Spleen (tissue), 13 donors: ENCODE measurements at places on chromosomes 16 and 17.

DNA sequence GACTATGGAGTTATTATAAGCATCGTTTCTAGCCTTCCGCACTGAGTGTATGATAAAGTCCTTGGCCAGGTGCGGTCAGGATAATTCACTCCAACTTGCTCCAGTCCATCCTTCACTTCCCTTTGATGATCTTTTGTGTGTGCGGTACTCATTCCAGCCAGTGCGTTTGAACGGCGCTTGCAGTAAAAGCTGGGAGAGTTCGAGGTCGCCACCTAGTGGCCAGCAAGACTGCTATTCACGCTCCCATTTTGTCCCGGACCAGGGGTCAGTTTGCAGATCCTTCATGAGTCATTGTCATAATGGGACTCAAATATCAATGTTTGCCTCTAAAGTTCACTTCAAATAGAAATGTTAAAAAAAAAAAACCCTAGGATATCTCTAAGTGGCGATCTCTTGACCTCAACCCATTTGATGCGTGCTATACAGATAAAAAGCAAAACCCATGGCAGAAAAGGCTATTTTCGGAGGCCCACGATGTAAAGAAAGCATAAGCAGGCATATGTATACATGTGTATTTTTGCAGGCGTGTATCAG is 417.1 kb downstream of the TMEM114 start:
- H3K27me3 ChIP-seq: no peaks in the 10 kb centered on the region
- peak; percentile 75 for DNase-seq
- no peaks in the 10 kb centered on the region for H3K36me3 ChIP-seq

DNA sequence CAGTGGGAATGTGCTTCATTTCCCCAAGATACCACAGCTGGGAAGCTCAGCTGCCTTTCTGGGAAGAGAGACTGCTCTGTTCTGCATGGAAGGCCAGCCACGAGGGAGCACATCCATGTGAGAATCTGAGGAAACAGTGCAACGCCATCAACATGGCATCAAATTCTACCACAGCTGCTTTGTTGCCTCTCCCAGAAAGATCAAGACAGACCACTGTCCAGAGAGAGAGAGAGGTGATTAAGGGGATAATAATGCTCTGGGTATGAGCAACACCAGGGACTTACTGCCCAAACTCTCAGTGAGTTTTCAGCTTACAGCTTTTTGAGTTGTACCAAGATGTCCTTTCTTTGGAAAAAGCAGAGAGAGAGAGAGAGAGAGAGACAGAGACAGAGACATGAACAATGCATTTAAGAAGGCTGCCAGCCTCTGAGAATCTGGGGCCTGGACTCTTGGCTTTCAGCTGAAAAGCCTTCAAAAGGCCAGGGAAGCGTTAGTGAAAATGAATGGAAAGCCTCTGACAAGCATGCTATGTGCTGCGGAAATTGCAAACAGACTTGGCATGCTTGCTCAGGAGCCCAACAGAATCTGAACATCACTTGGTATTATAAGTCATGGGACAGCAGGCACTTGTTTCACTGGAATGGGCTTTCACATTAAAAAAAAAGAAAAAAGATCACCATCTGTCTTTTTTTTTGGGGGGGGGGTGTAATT is 223.1 kb downstream of the MAP2K6 start:
- no peak overlapping the region for H3K27ac ChIP-seq
- no peak overlapping the region for H3K4me3 ChIP-seq
- H3K27me3 ChIP-seq: no peaks in the 10 kb centered on the region
- no peaks in the 10 kb centered on the region for H3K36me3 ChIP-seq
- no peak for DNase-seq

- peak overlapping the region; percentile 91 for H3K27ac ChIP-seq
- peak overlapping the region; percentile 76 for H3K4me3 ChIP-seq
- peaks cover 15% of the 10 kb centered on the region for H3K4me1 ChIP-seq
- peak; percentile 92 for DNase-seq
- no peaks in the 10 kb centered on the region for H3K27me3 ChIP-seq
Measured at GRCh38 chr17:59105852-59106462, 723 bp downstream of the TRIM37 start.

- peaks cover 14% of the 10 kb centered on the region for H3K4me1 ChIP-seq
- H3K27me3 ChIP-seq: no peaks in the 10 kb centered on the region
- H3K36me3 ChIP-seq: no peaks in the 10 kb centered on the region
- DNase-seq: no peak
- no peak overlapping the region for H3K4me3 ChIP-seq
- H3K27ac ChIP-seq: peak overlapping the region; percentile 47
Measured at GRCh38 chr17:64172510-64172909, 42.6 kb upstream of the ERN1 start.

GRCh38 chr17:51319186-51319585 is 58.8 kb downstream of the UTP18 start:
- no peaks in the 10 kb centered on the region for H3K36me3 ChIP-seq
- H3K4me1 ChIP-seq: no peaks in the 10 kb centered on the region
- H3K27ac ChIP-seq: no peak overlapping the region
- H3K4me3 ChIP-seq: no peak overlapping the region
- no peaks in the 10 kb centered on the region for H3K27me3 ChIP-seq

DNA sequence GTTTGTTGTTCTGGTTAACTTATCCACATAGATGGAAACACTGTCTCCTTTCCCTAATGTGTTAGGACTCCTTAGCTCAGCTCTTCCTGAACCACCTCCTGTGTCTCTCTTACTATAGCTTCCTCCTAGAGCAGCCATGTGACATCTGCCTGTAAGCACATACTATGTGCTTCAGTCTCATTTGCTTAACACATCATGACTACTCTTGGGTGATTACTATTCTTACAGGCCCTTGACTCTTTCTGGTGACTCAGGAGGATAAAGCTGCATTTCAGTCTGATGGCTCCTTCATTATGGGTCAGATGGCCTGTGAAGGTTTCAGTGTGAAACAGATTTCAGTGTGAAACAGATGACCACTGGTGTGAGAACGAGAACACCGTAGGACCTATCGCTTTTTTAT is 320 bp upstream of the KRTAP4-2 start:
- no peak for DNase-seq
- H3K4me3 ChIP-seq: no peak overlapping the region
- H3K36me3 ChIP-seq: no peaks in the 10 kb centered on the region
- H3K4me1 ChIP-seq: peaks cover 20% of the 10 kb centered on the region

DNA sequence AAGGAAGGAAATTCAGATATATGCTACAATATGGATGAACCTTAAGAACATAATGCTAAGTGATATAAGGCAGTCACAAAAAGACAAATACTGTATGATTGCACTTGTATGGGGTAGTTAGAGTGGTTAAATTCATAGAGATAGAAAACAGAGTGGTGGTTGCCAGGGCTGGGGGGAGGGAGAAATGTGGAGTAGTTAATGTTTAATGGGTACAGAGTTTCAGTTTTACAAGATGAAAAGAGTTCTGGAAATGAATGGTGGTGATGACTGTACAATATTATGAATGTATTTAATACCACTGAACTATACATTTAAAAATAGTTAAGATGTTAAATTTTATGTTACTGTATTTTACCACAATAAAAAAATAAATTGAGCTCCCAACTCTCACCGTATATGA is 157.9 kb downstream of the TOX3 start:
- no peak for DNase-seq
- H3K27ac ChIP-seq: no peak overlapping the region
- H3K4me1 ChIP-seq: no peaks in the 10 kb centered on the region
- H3K36me3 ChIP-seq: no peaks in the 10 kb centered on the region
- H3K4me3 ChIP-seq: no peak overlapping the region
- no peaks in the 10 kb centered on the region for H3K27me3 ChIP-seq

GRCh38 chr17:39014795-39015545 is 47.8 kb upstream of the FBXO47 start:
- H3K4me1 ChIP-seq: peaks cover 9% of the 10 kb centered on the region
- H3K27me3 ChIP-seq: no peaks in the 10 kb centered on the region
- peak overlapping the region; percentile 54 for H3K27ac ChIP-seq
- no peaks in the 10 kb centered on the region for H3K36me3 ChIP-seq
- H3K4me3 ChIP-seq: no peak overlapping the region
- no peak for DNase-seq

DNA sequence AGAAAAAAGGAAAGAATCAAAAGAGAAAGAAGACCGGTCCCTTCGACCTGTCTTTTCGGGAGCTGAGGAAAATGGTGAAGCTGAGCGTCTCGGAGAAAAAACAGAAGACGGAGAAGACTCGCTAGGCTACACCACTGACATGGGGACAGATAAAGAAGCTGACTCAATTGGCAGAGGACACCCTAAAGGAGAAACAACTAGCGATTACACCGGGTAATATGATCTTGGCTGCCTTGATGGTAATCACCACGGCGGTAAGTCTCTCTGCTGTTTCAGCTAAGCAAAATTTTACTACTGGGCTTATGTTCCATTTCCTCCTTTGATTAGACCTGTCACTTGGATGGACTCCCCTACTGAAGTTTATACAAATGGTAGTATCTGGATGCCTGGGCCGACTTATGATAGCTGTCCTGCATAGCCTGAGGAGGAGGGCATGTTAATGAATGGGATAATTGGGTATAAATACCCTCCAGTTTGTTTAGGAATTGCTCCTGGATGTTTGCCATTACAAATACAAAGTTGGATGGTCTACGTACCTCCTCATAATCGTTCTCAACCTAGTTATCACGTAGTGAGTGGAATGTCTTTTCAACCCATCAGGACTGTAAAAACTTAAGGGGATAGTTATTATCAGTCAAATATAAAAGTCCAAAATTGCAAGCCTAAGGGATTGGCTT is 24.1 kb downstream of the ALOX15B start:
- H3K4me1 ChIP-seq: peaks cover 2% of the 10 kb centered on the region
- no peak overlapping the region for H3K4me3 ChIP-seq
- H3K27ac ChIP-seq: no peak overlapping the region
- peaks cover 76% of the 10 kb centered on the region for H3K27me3 ChIP-seq
- H3K36me3 ChIP-seq: no peaks in the 10 kb centered on the region

DNA sequence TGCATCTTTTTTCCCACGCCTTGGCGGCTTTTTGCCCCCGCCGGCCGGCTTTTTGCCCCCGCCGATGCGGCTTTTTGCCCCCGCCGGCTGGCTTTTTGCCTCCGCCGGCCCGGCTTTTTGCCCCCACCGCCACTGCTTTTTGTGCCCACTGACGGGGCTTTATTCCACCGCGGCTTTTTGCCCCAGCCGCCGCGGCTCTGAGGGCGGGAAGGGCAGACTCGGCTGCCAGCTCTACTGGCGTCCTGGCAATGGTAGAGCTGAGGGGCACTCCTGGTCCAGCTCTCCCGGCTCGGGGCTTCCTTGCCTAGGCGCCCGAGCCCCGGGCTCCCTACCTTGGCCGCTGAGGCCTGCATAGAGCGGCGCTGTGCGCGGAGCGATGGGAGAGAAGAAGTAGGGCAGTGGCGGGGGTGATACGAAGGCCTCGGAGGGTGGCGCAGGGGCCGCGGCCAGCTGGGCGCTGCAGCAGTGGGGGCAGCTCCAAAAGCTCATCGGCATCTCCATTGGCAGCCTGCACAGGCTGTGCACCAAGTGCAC is 591.4 kb downstream of the TP53TG3F start:
- no peak overlapping the region for H3K27ac ChIP-seq
- no peak for DNase-seq
- no peaks in the 10 kb centered on the region for H3K36me3 ChIP-seq
- no peak overlapping the region for H3K4me3 ChIP-seq
- H3K27me3 ChIP-seq: no peaks in the 10 kb centered on the region

DNA sequence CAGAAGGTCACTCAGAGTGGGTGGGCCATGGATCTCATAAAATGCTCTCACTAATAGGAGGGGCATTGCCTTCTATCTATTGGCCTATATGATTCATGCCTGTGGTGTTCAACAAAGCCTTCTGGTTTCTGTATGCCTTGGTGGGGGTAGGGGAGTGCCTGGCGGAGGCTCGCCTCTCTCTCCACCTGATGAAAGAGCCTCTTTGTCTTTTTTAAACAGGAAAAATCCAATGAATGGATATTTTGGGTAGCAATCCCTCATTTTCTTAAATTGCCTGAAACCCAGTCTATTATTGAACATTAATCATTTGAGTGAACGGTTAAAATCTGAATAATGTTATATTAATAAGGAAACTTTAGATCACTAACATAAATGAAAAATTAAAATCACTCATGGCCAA is 90.6 kb downstream of the TOX3 start:
- H3K4me3 ChIP-seq: no peak overlapping the region
- H3K36me3 ChIP-seq: no peaks in the 10 kb centered on the region
- no peaks in the 10 kb centered on the region for H3K27me3 ChIP-seq

DNA sequence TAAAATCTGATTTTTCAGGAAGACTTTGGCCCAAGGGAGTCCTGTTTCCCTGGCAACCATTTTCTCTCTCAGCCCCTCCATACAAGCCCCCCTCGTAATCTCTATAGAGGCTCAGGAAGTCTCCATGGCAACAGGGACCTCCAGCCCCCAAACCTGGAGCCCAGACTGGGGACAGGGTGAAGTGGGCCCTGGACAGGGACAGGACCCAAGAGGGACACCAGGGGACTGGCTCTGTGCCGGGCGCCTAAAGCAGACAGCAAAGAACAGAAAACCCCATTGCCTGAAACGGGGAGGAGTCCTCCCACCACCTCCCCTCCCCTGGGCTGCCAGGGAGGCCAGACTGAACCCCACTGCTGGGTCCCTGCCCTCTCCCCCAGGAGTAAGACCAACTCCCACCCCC is 40.6 kb downstream of the CPNE2 start:
- DNase-seq: no peak
- peak overlapping the region; percentile 2 for H3K27ac ChIP-seq
- no peak overlapping the region for H3K4me3 ChIP-seq
- H3K4me1 ChIP-seq: peaks cover 21% of the 10 kb centered on the region

GRCh38 chr17:72976971-72977770 is 115.3 kb downstream of the SLC39A11 start:
- no peaks in the 10 kb centered on the region for H3K36me3 ChIP-seq
- DNase-seq: no peak
- no peak overlapping the region for H3K4me3 ChIP-seq
- H3K4me1 ChIP-seq: peaks cover 30% of the 10 kb centered on the region

DNA sequence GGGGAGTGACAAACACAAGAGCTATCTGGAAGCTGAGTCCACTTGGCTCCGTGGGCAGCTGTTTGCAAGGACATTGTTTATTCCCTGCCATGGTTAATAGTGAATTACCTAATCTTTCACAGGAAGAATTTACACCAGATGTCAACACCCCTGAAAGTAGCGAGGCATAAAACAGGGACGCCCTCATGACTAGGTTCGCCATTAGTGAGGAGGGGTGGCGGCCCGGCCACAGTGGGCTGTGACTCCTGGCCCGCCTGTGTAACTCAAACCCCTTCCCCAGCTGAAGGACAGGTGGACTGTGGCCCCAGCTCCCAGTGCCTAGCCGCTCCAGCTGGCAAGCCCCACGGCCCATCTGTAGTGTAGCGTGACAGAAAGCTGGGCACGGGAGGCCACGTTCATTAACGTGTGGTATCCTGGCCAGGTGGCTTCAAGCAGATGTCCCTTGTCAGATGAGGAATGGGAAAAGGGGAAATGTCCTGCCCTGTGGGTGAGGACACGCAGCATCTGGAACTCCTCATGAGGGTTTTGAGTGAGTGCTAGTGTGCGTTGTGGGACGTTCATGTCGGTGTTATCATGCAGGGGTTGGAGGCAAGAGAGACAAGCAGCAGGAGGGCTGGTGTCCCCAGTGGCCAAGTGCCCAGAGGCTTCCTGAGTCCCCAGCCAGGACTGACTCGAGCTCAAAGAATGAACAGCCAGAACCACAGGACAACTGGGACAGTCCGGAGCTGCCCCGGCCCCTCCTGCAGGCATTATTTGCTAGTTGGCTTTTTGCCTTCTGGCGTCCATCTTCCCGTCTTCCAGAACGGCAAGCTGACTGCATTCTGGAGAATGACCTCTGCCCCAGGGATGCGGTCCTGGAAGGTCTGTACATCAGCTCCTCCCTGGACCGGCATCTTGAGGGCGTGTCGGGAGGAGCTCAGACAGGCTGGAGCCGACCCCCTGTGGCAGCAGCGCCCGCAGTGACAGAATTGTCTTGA is 19.2 kb downstream of the KDM8 start:
- DNase-seq: no peak
- H3K4me1 ChIP-seq: peaks cover 32% of the 10 kb centered on the region
- H3K27me3 ChIP-seq: no peaks in the 10 kb centered on the region
- H3K36me3 ChIP-seq: peaks cover 17% of the 10 kb centered on the region
- no peak overlapping the region for H3K4me3 ChIP-seq
